ENCODE measurements at places on chromosomes 1 and 21.

- no peak for ATAC-seq
These were observed 6.4 kb upstream of the EPHA2 start for GRCh38 chr1:16162163-16162822.

- ATAC-seq = no peak
These were observed 278.2 kb downstream of the USP25 start for GRCh38 chr21:16007943-16008342.

DNA sequence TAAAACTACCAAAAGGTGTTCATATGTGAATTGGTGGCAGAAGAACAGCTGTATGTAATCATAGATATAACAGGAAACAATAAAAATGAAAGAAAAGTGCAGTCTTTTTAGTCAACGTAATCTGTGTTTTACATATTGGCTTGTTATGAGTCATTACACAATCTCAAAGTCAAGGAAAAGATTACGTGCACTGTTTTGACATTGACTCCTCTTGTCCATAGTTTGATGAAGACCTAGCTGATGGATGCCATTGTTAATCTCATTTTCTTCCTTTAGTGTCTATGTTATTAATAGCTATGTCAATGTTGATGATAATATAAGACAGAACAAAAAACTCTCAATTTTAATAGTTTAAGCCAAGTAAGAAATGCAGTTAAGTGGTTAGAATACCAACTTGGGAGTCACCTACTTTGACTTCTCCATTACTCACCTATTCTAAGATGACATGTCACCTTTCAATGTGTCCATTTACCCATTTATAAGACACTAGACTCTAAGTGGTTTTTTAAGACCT, 84.5 kb upstream of the SAMSN1 start:
- no peak for ATAC-seq

DNA sequence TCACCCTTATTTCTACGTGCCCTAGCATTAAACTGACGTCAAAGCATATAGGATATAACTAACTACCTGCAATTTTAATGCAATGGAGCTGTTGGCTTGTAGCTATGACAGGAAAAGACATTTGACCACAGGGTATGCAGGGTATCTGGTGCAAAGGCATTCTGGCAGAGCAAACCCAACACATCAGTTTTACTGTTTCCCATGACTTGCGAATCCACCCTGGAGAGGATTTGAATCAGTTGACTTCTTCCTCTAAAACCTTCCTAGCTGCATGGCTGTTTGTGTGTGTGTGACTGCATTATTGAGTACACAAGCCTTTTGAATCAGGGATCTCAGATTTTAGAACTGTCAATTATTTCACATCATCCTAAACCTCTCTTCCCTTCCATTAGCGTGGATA, 41.7 kb upstream of the SYT14 start:
- ATAC-seq = no peak

- no peak for ATAC-seq
These were observed 231.2 kb upstream of the CACYBP start for GRCh38 chr1:174768516-174768915.

DNA sequence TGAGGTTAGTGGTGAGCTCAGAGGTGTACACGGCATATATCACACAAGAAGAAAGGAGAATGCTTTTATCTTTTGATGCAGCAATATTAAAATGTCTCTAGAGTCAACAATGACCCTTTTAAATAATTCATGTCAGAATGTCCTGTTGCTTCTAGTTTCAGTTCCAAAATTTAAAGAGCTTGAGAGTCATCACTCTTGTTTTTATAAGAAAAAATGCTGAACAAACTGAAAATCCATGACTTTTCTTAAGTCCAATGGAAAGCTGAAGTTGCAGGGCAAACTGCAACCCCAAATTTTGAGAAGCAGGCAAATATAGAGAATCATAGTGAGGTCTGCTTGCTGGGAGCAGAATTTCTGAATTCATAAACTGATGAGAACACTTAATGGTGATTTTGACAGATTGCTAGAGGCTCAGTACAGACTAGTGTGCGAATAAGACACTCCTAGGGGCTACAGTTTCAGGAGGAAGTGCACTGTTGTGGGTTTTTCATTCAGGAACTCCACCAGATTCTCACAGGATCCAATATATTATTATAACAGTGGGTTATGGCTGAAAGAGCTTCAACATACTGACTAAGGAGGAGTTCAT, 135.1 kb downstream of the CLIC6 start:
- no peak for ATAC-seq

DNA sequence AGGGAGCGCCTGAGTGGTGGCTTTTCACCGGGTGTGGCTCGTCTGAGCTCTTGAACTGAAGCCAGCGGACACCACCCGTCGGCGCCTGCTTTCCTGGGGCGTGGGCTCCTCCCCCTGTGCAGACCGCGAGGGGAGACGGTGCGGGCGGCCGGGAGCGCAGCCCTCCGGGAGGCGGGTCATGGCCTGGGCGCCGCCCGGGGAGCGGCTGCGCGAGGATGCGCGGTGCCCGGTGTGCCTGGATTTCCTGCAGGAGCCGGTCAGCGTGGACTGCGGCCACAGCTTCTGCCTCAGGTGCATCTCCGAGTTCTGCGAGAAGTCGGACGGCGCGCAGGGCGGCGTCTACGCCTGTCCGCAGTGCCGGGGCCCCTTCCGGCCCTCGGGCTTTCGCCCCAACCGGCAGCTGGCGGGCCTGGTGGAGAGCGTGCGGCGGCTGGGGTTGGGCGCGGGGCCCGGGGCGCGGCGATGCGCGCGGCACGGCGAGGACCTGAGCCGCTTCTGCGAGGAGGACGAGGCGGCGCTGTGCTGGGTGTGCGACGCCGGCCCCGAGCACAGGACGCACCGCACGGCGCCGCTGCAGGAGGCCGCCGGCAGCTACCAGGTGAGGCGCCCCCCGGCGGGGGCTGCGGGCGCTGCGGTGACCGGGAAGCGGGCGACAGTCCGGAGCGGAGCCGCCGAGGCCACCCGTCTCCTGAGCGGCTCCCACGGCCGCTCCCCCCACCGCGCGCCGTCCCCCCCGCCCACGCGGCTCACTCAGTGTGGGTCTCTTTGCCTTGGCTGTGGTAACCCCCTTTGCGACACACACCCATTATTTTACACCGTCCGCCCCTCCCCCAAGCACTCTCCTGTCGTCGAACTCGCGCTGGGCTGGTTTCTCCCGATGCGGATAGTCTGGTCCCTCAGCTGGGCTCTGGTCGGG, at the start of gene TRIM58:
TSS of gene TRIM58 (plus strand) at position 119 of the 916 bp plus-strand sequence. CDS start at position 179, 60 bp downstream.
- ATAC-seq = peak; percentile 10
